Memory B cell (primary cell): ENCODE measurements at places on chromosomes 16 and 17.
A peak's percentile ranks its signal among the peaks of the same experiment; 100 is the strongest.

GRCh38 chr17:59327981-59328290 is 3.5 kb upstream of the YPEL2 start:
- DNase-seq: no peak

DNA sequence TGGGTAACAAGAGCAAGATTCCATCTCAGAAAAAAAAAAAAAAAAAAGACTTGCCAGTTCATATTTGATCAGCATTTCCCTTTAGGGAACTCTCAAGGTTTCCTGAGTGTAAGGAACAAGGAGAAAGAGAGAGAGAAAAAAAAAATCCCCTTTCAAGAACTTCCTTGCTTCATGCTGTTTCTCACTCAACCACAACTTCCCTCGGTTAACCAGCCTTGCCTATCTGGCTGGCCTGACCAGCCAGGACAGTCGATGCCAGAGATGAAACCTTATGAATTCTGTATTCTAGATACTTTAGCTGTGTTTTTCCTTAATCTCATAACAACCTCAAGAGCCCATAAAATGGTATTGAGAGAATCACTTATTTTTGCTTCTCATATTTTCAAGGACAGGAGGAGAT is 2.6 kb upstream of the N4BP1 start:
- DNase-seq: no peak

- no peak for DNase-seq
Observed at GRCh38 chr17:3889325-3890012, 3.4 kb downstream of the CAMKK1 start.

DNA sequence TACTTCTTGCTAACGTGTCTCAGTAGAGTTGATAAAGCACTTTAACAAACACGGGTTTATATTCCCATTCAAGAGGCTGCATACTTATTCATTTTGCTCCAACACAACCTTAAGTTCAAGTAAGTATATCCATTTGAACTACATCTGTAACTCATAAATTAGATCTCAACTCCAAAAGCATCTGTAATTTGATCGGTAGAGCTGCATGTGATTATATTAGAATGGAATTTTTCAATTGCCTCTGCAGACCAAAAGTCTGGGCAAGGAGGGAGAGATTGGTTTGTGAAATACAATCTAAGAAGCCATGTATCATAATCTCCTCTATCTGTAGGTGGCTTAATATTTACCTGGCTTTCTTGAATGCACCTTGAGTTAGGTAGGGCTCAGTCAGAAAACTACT is 371.0 kb downstream of the RBFOX1 start:
- no peak for DNase-seq

DNA sequence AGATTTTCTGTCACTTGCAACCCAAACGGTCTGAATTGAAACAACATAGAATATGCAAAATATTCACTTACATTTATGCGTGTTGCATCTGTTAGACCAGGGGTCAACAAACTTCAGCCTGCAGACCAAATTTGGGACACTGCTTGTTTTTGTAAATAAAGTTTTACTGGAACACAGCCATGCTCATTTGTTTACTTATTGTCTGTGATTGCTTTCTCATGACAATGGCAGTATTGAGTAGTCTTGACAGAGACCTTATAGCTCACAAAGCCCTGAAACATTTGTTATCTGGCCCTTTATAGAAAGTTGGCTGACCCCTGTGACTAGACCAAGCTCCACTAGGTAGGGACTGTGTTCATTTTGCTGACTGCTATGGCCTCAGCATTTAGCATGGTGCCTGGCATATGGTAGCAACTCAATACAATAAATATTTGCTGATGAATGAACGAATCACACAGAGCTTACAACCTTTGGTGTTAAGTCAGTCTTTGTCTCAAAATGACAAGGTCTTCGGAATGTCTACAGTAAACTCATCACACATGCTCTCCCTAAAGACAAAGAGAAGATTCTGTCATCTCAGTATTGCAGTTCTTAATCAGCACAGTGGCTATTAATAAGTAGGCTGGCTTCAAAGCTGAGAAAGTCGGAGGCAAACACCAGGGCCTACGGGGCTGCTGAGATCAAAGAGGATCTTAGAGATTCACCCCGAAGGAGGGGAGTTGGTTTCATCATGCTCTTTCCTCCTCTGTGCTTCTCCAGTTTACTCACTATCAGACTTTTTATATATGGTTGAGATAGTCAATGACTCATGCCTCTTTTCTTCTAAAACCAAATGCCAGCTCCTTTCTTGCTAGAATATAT is 95.2 kb upstream of the AXIN2 start:
- DNase-seq: no peak

DNA sequence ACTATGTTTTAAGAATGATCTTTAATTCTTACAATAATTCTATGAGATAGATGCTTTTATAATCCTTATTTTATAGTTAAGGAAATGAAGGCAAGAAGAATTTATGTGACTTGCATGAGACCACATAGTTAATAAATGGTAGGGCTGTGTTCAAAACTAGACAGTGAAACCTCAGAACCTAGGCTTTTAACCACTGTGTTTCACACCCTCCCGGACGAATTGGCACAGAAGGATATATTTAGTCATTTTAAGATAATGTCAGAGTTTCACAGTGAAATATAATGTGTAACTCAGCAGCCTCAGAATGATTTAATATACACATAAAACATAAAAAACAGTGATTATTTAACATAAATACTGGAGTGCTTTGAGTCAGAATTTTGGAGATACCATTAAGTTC is 57.0 kb downstream of the NSRP1 start:
- no peak for DNase-seq

GRCh38 chr16:27924411-27925118 is 138.9 kb downstream of the GSG1L start:
- DNase-seq: no peak

GRCh38 chr16:55655381-55655896 is 349 bp upstream of the SLC6A2 start:
- DNase-seq: no peak

DNA sequence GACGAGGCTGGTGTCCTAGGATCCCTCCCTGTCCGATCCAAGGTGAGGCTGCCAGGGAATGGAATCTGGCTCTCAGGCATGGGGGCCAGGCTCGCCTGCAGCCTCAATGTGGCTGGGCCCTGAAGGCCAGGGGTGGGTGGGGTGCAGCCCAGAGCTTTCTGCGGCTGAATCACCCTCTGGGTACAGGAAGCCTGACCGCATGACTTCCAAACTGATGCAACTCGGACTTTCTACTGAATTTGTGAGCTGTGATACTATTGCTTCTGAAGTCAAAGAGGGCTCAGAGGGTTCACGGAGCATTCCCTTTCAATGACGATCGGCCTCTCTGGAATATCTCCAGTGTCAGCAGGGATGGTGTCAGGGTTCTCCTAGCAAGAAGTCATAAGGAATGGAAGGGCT is 123.7 kb downstream of the METRNL start:
- no peak for DNase-seq

GRCh38 chr17:50817838-50818237 is 17.5 kb upstream of the WFIKKN2 start:
- no peak for DNase-seq

DNA sequence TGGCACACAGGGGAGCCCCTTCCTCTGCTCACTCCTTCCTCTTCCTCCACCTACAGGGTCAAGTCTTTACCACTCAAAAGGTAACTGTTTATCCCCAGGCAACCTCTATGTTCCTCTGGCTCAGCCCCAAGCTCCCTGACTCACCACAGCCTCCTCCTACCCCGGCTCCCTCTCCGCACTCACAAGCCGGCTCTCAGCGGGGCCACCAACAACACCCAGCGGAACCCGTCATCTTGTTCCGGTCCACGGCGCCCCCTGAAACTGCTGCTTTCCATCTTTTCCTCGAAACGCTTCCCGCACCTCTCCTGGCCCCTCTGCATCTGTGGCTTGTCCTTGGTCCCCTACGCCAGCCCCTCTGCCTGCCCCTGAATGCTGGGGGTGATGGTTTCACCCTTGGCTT is 58.4 kb downstream of the NXN start:
- DNase-seq: no peak

DNA sequence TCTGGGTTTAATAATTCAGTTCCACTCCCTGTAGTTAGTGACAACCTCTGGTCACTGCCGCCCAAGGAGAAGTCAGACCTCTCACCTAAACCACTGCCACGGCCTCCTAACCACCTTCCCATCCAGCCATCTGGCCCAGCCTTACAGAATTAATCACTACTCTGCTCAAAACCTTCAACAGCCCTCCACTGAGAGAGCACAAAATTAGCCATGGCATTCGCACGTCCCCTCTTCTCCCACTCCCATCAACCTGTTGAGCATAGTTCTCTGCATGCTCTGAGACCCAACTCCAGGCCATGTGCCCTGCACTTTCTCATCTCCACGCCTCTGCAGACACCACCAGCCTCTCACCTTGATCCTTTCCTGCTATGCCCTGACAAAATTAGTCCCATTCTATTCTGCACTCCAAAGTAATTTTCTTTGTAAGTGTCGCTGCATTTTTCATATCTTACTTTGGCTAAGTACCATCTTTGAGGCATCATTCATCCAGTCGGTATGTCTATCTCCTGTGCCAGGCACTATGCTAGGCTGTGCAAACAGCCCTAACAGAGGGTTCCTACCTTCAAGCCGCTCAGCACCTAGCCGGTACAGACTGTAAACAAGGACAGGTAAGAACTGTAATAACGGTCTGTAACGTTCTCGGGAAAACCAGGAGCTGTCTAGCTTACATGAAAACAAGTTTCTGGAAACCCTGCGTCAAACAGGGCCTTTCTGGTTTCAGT is 963 bp downstream of the COPRS start:
- DNase-seq: no peak

GRCh38 chr16:19188406-19188805 is 20.4 kb downstream of the SYT17 start:
- DNase-seq: no peak

- no peak for DNase-seq
Observed at GRCh38 chr17:39556423-39556822, 51.3 kb downstream of the NEUROD2 start.

GRCh38 chr17:82723169-82723807 is 6.8 kb downstream of the FN3KRP start:
- DNase-seq: no peak

GRCh38 chr17:53227514-53227913 is 595.2 kb upstream of the KIF2B start:
- no peak for DNase-seq

- peak; percentile 82 for DNase-seq
Observed at GRCh38 chr17:16991349-16992009, 19.6 kb upstream of the TNFRSF13B start.

- DNase-seq: no peak
Observed at GRCh38 chr16:81987121-81987520, 24.1 kb downstream of the SDR42E1 start.

DNA sequence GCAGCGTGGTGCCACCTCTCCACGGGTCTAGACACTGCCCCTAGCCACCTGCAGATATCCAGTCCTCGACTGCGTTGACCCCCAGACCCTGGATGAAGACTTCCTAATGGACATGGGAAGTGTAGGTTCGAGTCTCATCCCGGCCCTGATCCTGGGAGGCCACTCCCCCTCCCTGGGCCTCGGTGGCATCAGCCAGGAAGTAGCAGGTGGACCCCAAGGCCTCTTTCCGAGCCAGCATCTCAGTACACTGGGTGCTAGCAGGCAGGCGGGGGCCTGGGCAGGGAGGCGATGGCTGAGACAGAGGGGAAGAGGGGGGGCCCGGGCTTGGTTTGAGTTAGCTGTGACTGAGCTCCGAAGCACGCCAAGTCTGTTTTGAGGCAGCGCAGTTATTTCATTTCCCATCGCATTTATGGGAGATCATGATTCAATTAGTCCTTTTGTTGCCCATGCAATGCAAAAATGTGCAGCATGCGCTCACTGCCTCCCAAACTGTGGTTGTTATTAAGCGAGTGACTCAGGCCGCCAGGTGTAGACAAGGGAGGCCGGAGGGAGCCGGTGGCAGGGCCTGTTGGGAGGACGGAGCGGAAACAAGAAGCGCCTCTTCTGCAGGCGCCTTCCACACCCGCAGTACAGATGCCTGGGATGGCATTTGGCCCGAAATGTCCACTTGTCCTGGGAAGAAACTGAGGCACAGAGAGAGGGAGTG is 25.3 kb upstream of the ZNF469 start:
- DNase-seq: no peak

GRCh38 chr17:7480089-7480384 is 606 bp upstream of the ZBTB4 start:
- no peak for DNase-seq

- DNase-seq: no peak
Observed at GRCh38 chr17:67200727-67201301, 44.2 kb downstream of the HELZ start.

- no peak for DNase-seq
Observed at GRCh38 chr17:163514-164098, 17.8 kb downstream of the DOC2B start.

GRCh38 chr17:71649941-71650350 is 470.9 kb upstream of the SOX9 start:
- DNase-seq: no peak

DNA sequence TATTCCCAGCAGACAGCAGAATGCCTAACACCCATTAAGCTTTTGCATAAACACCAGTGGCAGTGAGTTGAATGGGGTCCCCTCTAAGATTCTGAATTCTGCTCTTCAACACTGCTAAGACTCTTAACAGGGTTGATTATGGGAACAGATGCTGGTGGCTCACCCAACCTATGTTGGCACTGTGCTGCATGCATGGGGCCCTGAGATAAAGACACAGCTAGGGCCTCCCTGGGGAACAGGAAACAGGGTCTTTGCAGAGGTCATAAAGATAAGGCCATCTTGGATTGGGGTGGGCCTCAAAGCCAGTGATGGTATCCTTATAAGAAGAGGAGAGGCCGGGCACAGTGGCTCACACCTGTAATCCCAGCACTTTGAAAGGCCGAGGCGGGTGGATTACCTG is 190.8 kb downstream of the SLC39A11 start:
- DNase-seq: no peak

DNA sequence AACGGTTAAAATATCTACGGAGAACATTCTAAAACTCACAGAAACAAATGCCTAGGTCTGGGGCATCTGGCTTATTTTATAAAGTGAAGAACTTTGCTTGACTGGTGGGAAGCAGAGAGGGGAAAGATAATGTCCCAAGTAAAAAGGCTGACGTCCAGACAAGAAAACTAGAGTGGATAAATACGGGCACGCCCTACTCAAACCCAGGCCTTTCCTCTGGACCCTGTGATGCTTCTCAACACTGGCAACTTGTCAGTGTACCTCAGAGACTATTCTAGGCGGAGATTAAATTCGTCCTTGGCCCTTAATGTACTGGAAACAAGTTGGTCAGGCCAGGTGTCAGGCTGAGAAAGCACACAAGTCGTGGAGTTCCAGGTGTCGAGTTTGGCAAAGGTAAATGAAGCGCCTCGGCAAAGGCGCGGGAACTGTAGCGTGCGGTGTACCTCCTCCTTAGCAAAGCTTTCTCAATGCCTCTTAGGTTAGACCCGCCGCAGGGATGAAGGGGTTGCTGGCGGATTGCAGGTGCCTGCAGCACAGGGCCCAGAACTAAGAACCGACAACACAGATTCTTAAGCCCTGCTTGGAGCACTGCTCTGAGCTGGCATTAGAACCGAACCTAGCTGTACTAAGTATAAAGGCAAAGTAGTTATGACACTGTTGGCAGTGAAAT is 668 bp upstream of the UNK start:
- no peak for DNase-seq
